ENCODE measurements at places on chromosomes 1 and 21.

- DNase-seq = no peak
These were observed 115.7 kb downstream of the PIGK start for GRCh38 chr1:77103486-77103885.

- no peak for DNase-seq
These were observed 56.0 kb downstream of the LHX9 start for GRCh38 chr1:197973206-197973605.

DNA sequence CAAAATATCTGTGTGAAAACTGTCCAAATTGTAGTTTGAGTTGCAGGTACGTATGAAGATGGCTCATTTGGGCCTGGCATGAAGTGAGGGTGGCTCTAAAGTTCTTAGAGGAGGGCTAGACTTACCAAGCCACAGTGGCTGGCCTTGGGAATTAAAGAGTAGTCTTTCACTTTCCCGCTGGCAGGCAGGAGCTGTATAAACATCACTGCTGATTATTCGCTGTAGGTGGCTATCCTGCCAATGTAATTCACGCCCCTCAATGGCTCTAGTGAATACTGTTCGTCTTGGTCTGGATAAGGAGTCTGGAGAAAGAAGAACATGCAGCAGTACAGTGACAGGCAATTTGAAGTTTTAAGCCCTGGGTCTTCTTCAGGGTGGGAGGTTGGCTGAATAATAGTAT, 31.0 kb downstream of the UROD start:
- no peak for DNase-seq

- peak; percentile 71 for DNase-seq
These were observed 146.0 kb upstream of the JUN start for GRCh38 chr1:58929671-58930325.

- no peak for DNase-seq
These were observed 297.9 kb downstream of the PCP4 start for GRCh38 chr21:40164905-40165772.

DNA sequence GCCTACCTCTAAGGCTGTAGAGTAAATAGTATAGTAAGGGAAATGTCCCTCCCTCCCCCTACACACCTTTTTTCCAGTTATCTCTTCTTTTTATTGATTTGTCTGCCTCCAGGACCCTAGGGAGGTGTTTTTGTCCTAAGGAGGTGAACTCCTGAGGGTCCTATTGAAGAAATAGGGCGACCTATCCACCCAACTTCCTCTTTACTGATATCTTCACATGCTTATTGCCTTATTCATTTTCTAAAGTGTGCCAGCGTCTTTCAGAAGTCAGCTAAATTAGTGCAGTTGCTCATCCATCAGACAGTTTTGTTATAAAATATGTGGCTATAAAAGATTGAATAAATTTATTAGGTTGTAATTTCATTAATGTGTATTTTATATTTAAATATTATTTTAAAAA, 5.9 kb downstream of the BACH1 start:
- DNase-seq = no peak

GRCh38 chr1:31482482-31483011, 69.5 kb downstream of the SERINC2 start:
- no peak for DNase-seq

GRCh38 chr21:31802331-31802730, 70.4 kb upstream of the SCAF4 start:
- DNase-seq = peak; percentile 8

- no peak for DNase-seq
These were observed 222.7 kb downstream of the HMCN1 start for GRCh38 chr1:185956881-185957280.

GRCh38 chr1:93876244-93876643, 2.8 kb downstream of the DNTTIP2 start:
- no peak for DNase-seq

DNA sequence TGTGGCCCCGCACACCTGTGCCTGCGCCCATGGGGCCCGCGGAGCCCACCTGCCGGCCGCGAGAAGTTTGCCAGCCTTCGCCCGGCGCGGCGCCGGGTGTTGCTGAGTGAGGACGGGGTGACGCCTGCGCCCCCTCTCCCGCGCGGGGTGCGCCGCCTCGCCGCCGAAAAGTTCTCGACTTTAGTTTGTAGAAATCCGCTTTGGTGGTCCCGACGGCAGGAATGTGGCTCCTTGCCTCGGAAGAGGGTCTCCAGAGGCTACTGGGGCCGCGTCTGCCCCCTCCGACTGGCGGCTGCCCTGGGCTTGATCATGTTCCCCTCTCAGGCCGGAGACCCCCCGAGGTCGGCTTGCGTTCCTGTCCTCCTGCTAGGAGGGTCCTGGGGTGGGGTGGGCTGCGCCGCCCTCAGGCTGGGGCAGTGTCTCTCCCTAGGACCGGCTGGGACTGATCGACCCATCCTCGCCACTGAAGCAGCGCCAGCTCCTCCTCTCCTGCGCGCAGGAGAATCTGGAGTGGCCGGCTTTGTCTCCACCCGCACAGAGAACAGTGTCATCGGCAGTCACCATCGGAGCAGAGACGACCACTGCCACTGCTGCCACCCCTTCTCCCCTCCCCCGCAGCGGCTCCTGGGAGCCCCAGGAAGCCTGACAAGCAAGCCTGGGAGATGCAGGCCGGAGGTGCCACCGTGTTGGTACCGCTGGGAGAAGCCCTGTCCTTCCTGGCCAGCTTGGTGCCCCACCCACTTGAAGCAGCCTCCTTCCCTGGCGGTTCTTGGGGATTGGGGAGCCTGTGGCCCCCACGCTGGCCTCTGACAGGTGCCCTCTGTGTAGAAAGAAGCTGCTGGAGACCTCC, 553 bp upstream of the SLC30A2 start:
- DNase-seq = no peak

- DNase-seq = no peak
These were observed 5.8 kb upstream of the ANKRD13C start for GRCh38 chr1:70360321-70360720.

DNA sequence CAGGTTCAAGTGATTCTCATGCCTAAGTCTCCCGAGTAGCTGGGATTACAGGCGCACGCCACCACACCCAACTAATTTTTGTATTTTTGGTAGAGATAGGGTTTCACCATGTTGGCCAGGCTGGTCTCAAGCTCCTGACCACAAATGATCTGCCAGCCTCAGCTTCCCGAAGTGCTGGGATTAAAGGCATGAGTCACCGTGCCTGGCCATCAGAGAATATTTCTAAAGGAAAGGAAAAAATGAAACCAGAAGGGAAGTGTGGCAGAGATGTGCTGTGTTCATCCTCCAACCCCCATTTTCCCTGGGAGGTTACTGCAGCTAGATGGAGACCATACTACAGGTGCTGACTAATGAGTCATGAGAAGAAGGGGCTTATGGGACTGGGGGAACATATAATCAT, 964.1 kb downstream of the TTLL7 start:
- DNase-seq = no peak

- DNase-seq = no peak
These were observed 998.6 kb upstream of the B3GALT2 start for GRCh38 chr1:194184974-194185373.

- DNase-seq = no peak
These were observed 253.7 kb downstream of the CACNA1E start for GRCh38 chr1:181737056-181737455.

- DNase-seq = no peak
These were observed 16.2 kb downstream of the MIER1 start for GRCh38 chr1:66940981-66941380.

All from vagina (tissue), 2 donors.